Bronchial epithelial cell (primary cell): ENCODE measurements at places on chromosomes 5 and 9.

- DNase-seq: no peak
These were observed 23.5 kb downstream of the ODF2 start for GRCh38 chr9:128479262-128479661.

- no peak for DNase-seq
These were observed 54.1 kb downstream of the ABLIM3 start for GRCh38 chr5:149195337-149195887.

- no peak for DNase-seq
These were observed 146.6 kb downstream of the ADAMTS12 start for GRCh38 chr5:33745101-33745770.

GRCh38 chr9:134169724-134170401 is 5.5 kb upstream of the RNU6ATAC start:
- no peak for DNase-seq

DNA sequence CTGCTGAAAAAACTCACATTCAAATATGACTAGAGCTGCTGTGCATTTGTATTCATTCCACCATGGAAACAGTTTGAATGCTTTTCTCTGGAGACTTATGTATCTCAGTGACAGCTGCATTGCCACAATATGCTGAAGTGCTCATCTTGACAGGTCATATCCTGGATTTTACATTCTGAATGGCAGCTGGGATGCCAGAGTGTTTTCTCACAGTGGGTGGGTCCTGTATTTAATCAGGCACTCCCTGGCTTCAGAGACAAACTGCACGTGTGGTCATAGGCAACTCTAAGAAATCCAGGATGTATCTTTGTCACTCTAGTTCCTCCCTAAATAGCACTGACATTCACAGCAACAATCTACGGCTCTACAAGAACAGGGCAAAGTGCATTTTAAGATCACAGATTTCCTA is 75.6 kb downstream of the ST8SIA4 start:
- peak; percentile 59 for DNase-seq

DNA sequence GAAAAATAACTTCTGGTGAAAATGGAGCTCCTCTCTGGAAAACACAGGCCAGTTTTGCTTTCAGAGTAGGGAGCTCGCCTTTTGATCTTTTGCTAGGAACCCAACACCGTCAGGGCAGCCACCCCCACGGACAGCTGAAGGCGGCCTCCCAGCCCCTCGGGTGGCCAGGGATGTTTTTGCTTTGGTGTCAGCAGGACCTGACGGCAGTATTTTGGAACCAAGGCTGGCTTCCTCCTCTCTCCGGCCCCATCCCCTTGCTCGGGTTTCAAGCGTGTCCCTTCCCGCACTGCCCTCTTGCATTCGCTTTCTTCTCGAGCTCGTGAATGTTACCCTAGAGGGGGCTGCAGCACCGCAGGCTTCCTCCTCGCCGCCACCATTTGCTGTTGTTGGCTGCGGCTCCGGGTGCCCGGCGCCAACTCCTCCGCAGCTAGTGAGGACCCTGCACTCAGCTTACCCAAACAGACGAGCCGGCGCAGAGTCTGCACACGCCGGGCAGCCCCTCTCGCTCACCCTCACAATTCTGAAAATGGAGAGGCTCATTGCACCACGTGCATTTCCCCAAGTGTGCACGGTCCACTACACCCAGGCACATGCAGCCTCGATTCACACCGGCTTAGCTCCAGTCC is 35.5 kb upstream of the ADAMTSL1 start:
- no peak for DNase-seq

DNA sequence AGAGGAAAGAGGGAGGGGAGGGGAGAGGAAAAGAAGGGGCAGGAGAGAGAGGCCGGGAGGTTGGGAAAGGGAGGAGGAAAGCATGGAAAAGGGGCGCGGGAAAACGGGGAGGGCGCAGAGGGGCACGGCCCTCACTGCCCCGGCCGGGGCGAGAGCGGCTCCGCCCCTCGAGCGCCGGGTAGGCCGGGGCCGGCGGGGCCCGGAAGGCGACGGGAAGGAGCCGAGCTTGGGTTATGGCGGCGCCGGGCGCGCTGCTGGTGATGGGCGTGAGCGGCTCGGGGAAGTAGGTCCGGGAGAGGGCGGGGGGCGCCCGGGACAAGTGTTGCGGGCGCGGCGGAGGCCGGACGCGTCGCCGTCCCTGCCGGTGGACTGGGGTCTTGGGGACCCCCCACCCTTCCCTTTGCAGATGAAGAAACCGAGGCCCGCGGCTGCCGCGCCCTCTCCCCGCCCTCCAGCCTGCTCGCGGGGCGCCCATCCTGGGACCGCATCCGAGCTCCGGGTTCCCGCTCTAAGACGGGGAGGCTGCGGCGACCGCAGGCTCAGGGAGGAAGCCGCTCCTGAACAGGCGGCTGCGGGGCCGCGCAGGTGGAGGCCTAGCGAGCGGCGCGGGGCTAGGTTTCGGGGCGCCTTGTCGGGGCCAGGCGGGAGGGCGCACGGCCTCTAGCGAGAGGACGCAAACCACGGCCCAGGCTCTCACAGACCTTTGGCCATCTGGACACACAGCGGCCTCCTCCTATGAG is at the start of gene IDNK:
TSS of gene IDNK (plus strand) at position 205 of the 740 bp plus-strand sequence. CDS start at position 234, 29 bp downstream.
- peak; percentile 17 for DNase-seq

DNA sequence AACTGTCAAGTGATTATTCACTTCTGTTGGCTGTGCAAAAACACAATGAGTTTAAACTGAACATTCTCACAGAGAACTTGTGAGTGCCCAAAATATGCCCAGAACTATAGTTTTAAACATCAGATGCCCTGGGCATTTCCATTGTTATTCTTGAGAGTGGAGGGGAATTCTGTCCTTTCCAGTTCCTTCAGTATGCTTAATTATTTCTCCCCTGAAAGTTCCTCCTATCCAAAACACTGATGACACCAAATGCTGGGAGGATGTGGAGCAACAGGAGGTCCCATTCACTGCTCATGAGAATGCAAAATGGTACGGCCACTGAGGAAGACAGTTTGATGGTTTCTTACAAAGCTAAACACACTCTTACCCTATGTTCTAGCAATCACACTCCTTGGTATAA is 55.5 kb downstream of the ROR2 start:
- DNase-seq: no peak

GRCh38 chr9:111839987-111840386 is 45.2 kb upstream of the SHOC1 start:
- DNase-seq: peak; percentile 67

GRCh38 chr5:94522117-94522516 is 96.3 kb downstream of the KIAA0825 start:
- DNase-seq: peak; percentile 23

DNA sequence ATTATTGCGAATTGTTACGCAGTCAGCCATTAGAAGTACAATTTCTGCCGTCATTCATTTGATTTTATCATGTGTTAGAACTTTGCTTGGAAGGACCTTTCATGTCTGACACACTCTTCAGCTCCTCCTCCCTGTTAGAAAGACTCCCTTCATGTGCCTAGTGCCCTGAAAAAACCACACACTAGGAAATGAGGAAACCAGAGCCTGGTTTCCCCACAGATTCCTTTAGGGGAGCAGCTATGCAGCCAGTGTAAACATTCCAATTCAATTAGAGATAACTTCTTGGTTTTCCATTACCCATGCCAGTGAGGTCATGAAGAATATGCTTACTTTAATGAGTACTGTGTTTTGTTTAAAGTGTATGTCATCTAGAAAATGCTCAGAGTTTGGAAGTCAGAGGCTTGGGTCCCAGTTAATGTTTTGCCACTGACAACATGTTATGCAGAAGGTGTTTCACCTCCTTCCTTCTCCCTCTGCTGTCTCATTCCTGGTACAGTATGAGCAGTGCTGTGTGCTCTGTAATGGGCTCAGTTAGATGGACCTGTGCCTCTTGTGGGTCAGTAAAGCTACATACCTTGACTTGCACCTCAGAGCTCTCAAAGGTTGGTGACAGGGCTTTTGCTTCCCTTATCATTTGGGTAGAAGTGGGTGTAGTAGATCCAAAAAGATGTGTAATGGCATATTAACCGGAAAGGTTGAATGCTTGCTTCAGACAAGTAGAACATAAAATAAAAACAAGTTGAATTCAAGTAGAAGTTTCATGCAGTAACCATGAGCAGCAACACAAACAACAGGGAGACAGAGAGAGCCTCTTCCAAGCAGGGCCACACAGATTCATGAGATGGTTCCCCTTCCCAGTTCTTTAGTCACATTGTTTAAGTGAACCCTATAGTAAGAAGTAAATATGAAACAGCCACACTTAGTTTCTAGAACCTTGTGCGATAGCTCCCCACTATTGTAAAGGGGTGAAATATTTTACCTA is 52.6 kb upstream of the TNFAIP8 start:
- peak; percentile 99 for DNase-seq

DNA sequence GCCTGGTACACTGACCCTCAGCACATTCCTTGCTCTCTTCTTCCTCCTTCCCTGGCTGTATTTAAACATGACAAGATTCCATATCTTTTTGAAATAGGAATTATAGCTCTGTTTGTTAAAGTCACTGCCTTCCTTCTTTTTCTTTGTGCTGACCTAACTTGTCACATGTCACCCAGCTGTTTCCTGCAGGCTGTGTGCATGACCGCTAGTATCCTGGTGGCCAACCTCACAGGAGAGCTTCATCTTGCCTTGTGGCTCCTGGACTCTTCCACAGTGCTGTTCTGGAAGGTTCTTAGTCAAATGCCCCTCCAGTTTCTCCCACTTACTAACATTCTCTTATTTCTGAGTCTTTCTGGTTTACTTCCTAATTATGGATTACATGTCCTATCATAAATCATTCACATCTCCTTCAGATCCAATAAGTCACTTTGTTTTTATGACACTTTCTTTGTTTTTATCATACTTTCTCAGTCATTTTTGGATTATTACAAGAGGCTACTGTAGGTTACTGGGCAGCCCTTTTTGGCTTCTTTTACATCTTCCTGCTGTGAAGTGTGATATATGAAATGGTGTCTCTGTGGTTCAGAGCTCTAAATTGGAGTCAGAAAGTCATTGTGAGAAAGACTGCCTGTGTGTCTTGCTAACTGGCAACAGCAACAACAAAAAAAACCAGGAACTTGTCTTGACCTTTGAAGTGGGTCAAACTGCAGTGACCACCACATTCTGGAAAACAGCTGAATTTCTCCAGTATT is 463.6 kb upstream of the DAP start:
- no peak for DNase-seq

DNA sequence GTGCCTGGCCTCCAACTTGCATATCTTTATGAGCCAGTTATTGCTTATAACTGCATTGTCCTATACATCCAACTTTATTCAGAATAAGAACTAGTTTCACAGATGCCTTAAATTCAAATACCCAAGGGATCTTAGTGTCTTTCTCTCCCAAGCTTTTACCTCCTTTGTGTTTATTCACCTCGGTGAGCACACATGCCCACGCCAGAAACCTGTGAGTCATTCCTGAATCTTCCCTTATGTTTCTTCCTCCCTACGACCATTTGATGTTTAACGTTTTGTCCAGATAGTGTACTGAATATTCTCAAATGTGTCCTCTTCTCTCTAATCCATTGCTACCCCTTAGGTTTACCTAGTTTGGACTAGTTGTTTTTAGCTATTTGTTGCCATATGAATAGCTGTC is 55.5 kb upstream of the MEGF10 start:
- DNase-seq: peak; percentile 44

- DNase-seq: peak; percentile 39
These were observed 28.2 kb upstream of the HSPA9 start for GRCh38 chr5:138603249-138603920.

DNA sequence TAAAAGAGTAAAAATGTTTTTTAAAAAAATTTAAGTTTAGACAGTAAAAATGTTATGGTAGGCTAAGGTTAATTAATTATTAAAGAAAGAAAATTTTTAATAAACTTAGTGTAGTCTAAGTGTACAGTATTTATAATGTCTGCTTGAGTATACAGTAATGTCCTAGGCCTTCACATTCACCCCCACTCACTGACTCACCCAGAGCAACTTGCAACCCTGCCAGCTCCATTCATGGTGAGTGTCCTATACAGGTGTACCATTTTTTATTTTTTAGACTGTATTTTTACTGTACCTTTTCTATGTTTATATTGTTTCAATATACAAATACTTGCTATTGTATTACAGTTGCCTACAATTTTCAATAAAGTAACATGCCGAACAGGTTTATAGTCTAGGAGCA is 234.1 kb downstream of the AUH start:
- peak; percentile 73 for DNase-seq

- peak; percentile 68 for DNase-seq
These were observed 3.0 kb downstream of the PSMB7 start for GRCh38 chr9:124412228-124412575.

DNA sequence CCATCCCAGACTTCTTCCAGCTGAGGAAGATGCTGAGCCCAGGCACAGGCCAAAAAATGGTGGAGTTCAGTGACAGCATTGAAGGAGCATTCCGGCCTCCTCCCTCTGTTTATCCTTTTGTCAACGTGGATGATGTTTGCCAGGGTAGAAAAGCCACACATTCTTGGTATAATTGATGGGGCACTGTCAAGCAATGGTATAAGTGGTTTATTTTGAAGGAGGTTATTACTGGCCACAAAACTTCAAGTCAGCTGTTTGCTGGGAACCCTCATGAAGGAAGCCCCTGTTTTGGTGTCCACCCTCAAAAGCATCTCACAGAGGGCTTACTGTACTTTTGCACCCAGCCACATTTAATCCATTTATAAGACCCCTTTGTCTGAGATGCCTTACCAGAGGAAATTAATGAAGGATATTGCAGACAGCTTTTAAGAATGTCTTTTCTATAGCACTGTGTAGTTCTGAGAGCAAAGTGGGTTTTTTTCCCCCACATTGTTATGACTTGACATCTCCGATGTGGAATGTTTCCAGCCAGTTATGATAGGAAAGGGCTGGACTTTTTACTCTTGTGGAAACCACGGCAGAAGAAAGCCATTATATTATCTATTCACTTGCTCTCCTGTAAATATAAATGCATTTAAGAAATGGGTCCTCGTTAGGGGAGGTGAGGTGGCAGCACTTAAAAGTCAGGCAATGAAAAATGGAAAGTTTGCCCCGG is 95.5 kb upstream of the SPATA31D4 start:
- no peak for DNase-seq

DNA sequence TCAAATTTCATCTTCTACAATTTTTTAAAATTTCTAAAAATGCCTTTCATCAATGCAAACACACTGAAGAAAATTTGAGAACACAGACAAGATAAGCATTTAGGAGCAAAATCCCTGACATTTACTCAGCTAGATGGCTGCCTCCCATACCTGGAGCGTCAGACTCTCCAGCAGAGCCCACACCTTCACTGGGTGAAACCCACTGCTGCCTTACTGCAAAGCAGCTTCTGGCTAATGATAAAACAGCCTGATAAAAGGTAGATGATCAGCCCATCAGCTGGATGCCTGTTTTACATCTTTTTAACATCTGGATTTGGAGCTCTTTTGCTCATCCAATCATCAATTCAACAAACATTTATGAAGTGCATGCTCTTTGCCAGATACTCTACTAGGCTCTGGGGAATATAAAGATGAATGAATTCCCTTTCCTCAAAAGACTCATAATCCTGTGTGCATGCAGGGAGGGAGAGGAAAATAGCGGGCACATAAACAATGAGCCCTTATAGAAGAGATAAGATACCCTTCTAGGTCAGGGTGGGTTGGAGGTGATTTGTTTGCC is 271.2 kb downstream of the SAXO1 start:
- no peak for DNase-seq
